T-helper 2 cell (primary cell): ENCODE measurements at places on chromosomes 4 and X.

- DNase-seq = no peak
Measured at GRCh38 chr4:176981551-176981950, 188.8 kb upstream of the VEGFC start.

GRCh38 chr4:147813973-147814372, 82.1 kb downstream of the ARHGAP10 start:
- no peak for DNase-seq

- peak; percentile 30 for DNase-seq
Measured at GRCh38 chr4:158769175-158769921, 522 bp downstream of the FNIP2 start.

GRCh38 chrX:72297953-72298730, 7.6 kb downstream of the CITED1 start:
- no peak for DNase-seq

GRCh38 chr4:3867403-3868100, 101.4 kb downstream of the ADRA2C start:
- DNase-seq = no peak

DNA sequence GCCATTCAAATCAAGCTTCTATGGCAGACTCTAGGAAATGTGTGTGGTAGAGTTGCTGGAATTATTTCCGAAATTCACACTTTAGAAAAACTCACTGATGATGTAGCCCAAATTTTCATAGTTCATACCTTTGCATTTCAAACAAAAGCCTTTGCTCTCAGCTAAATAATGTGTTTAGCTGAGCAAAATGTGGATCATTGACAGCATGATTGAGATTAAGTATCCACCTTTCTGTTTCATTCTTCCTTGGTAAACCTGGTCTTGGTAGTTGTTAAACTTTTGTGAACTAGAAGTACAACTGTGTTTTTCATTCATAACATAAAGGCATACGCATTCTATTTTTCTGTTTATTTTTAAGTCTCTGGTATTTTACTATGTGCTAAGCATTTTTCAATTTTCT, 7.2 kb downstream of the PCDH7 start:
- DNase-seq = no peak

GRCh38 chrX:73766431-73766795, 203.4 kb downstream of the CHIC1 start:
- DNase-seq = no peak

- no peak for DNase-seq
Measured at GRCh38 chr4:174559894-174560293, 37.6 kb upstream of the HPGD start.

DNA sequence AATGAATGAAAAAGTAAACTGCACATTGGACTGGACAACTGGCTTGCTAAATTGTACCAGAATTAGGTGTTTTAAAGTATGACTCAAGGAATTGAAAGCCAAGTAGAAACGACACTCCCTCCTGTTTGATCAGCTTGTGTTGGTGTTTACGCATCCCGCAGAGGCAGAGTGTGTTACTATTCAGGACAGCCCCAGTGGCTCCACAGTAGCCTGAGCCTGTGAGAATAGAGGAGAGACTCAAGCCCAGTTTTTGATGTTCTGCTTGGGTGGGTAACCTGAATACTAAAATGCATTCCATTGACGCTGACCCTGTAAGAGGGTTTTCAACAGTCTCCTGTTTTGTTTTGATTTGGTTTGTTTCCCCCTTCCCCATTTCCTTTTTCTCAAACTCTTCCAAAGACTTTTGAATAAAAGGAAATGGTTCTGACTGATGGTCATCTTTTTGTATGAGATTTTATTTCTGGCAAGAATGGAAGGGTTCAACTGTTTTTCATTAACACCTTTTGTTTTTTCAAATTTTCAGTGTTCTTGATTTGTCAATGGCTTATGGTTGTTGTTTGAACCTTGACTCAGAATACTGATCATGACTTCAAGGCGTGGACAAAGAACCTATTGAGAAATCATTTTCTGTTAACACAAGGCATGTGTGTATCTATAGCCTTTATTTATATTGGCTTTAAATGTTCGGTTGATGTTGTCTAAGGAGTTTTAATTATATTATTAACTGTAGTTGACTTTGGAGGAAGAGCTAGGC, 10.2 kb downstream of the ADGRL3 start:
- DNase-seq = no peak

DNA sequence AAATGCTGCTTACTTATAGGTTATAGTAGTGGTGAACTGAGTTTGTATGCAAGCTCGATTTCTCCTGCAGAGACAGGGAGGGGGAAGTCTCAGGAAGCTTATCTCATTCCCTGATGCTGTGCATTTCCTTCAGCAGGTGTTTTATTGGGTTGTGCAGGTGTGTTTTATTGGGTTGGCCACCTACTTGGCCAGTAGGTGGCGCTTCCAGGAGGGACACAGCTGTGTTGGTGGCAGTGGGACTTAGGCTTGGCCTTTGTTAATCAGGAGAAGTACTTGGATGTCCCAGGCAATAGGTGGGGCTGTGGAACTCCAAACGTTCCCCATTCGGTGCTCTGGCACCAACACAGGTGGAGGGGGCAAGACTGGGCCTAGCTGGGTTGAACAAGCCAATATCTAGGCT, 196.0 kb upstream of the DCAF8L1 start:
- DNase-seq = no peak

DNA sequence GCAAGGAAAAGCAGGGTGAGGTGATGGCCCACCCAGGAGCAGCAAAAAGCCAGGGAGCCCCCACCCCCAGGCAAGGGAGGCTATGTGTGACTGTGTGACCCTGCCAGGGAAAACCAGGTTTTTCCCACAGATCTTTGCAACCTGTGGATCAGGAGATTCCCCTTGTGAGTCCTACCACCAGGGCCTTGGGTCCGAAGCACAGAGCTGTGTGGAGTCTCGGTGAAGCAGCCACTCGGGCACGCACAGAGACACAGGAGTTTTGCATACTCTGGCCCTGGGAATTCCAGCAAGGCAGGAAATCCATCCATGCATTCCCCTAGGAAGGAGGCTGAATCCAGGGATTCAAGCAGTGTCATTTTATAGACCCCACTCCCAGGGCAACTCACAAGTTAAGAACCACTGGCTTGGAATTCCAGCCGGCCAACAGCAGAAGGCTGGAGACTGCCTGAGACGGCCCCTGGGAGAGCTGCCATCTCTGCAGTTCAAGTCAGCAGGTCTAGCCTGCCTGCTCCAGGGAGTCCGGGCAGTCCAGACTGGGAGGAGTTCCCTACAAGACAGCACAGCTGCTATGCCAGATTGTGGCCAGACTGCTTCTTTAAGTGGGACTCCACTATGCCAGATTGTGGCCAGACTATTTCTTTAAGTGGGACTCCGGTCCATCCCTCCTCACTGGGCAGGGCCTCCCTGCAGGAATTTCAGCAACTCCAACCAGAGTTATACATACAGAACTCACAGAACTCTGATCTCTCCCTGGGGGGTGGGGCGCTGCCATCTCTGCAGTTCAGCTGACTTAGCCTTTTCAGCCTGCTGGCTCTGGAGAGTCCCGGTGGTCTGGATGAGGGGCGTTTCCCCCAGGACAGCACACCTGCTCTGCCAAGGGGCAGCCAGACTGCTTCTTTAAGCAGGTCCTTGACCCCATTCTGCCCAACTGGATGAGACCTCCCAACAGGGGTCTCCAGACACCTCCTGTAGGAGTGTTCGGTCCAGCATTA, 85.1 kb upstream of the ADAD1 start:
- DNase-seq = no peak

DNA sequence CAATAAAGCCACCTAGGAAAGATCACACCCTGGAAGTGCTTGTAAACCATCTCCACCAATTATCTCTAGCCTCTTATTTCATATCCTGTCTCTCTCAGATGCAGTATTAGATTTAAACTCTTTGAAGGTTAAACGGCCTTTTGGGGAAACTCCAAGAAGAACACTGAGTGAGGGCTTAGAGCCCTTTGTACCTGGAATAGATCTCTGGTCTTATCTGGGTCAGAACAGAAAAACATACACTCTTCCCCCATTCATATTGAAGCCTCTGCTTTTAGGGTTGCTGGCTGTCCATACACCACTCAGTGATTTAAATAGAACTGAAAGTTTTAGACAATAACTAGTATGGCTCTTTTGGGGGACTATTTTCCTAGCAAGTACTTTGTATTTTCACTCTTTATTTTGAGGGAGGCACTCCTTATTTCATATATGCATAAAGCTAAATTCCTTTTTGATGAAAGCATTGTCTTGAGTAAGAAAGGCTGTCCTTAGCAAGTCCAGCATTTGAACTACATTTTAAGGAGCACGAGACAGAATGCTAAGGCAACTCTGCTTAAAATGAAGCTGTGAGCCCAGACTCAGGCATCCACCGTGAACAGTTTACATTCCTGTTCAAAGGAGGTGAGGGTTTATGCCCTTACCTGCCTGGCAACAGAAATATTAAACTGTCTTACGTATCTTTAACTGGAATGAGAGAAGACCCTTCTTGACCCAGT, 17.4 kb downstream of the YY2 start:
- no peak for DNase-seq

GRCh38 chrX:19024366-19024765, 40.5 kb upstream of the PHKA2 start:
- DNase-seq = no peak

DNA sequence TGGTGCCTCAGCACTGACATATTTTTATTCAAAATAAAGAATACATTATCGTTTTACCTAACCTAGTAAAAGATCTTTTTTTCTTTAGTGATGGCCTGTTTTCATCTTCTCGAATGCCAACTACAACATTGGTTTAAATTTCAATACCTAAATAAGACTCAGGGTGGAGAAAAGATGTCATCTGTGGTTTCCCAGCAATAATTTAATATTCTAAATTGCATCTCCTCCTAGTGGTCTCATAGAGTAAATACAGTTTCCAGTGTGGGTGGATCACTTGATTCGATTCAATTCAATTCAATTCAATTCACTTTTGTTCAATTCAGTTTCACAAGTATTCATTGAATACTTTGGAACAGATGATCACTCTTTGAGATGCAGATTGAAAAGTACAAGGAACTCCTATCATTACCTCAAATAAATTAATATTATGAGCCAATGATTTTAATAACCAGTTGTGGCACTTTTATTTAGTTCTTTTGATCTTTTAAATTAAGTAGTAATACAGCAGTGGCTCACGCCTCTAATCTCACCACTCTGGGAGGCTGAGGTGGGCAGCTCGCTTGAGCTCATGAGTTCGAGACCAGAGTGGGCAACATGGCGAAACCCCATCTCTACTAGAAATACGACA, 427.2 kb downstream of the FAT4 start:
- no peak for DNase-seq

DNA sequence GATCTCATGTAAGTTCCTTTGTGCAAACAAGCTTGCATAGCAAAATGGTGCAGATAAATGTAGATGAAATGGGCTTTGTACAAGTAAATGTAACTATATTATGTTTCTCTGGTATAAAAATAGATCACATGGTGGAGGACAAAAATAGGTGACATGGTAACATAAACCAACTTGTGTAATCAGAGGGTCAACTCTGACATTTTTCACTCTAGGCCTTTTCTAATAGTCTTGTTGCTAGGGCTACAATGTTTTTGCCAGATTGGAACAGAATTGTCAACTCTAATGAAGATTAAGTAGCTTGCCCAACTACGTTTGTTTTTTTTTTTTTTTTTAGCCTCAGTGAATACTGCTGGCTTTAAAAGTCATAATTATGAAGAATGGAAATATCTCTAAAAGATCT, 11.5 kb downstream of the MAD2L1 start:
- DNase-seq = no peak

DNA sequence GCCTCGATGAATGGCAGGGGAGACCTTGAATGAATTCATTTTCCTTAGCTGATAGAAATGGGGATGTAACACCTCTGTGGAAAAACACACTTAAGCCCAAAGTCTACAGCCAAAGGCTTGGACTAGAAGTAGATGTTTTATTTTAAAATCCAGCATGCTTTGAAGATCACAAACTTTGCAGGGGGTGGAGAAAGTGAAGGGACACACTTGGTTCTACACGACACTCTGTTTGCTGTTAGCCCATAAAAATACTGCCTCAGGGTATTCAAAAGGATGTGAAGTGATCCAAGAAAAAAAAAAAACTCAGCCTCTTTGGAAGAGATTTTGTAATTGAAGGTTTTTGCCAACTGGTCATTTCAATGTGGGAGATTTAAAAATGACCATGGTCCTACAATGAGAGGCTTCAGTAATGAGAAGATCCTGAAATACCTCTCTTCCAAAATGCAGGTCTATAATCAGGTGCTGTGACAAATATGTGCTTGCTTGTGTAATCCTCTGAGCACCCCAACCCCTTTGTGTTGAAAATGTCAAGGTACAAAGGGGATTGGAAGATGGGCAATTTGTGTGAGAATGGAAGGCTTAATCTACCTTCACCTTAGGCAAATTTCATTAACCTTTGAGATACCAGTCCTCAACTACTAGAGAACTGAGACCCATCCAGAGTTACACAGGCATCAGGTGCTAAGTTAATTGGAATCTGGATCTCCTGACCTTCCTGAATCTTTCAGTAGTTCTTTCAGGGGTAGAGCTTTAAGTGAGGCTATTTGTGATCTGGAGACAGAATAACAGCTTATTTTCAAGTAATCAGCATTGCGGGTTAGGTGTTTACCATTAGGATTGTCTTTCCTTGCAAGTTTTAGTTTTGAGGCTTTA, 82.5 kb downstream of the HS6ST2 start:
- no peak for DNase-seq

GRCh38 chrX:46727441-46727840, 31.5 kb downstream of the SLC9A7 start:
- DNase-seq = no peak

GRCh38 chr4:155426953-155427352, 50.2 kb upstream of the MAP9 start:
- no peak for DNase-seq

DNA sequence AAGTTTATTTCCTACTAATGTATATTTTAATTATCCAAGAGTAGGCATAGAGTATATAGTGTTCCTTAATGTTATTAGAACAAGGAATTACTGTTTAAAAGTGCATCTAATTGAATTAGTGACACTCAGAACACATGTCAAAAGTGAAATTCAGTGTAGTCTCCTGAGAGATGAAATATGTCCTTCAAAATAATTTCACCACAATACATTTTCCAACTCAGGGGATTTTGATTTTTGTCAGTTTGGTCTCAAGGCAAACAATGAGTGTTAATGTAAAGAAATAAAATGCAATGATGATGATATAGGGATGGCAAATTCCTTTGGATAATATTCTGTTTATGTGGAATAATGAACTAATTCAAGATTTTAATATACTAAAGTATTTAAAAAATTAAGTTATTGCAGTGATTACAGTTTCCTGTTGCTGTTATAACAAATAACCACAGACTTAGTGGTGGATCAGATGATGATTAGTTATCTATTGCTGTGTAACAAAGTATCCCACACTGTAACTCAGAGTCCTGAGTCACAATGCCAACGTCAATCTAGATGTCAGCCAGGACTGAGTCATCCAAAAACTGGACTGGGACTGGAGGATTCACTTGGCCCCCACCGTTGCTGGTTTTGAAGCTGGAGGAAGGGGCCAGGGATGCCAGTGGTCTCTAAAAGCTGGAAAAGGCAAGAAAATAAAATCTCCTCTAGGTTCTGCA, 148.0 kb upstream of the SLC7A11 start:
- no peak for DNase-seq

DNA sequence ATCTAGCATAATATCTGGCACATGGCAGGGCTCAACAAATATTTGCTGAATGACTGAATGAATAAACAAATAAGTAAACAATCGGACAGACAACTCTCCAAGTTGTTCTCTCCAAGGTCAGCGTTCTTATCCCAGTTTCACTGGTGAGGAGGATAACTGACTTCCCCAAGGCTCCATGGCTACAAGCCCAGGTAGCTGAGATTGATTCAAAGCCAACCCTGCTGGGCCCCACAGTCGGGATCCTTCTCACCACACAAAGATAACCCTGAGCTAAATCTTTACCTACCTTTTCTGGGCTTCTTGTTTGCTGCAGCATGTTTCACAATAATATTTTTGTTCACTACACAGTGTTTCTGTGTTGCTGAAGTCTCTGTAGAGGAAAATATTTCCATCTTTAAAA, 54.9 kb downstream of the USP46 start:
- no peak for DNase-seq

GRCh38 chr4:37666625-37667071, 19.5 kb downstream of the RELL1 start:
- no peak for DNase-seq
